Right lobe of liver (tissue), 6 donors: ENCODE measurements at places on chromosomes 7 and 10. TPM values are rescaled to one million over a fixed set of nuclear protein-coding genes. Genes with fewer than 3 reads are reported as not detected.

Gene CAMK2B
- total RNA-seq: 5.1 TPM

Gene VPS37D
- 2.9 TPM for total RNA-seq

Gene LIPF
- not detected for total RNA-seq

Gene PI4K2A
- 7.8 TPM for total RNA-seq

Gene MKLN1
- 39.0 TPM for total RNA-seq

Gene FANK1
- total RNA-seq: not detected

Gene OR2A1
- total RNA-seq: 0.09 TPM

Gene C10orf120
- total RNA-seq: not detected

Gene GDF2
- total RNA-seq: 15.9 TPM

Gene PRXL2A
- total RNA-seq: 44.2 TPM

Gene ICA1
- total RNA-seq: 10.7 TPM

Gene SFTPA1
- total RNA-seq: not detected

Gene SEMA3E
- 0.31 TPM for total RNA-seq

Gene CRPPA
- total RNA-seq: 3.3 TPM

Gene FAM25C
- total RNA-seq: not detected

Gene DYNC1I1
- 0.74 TPM for total RNA-seq

Gene NUTM2E
- total RNA-seq: 0.16 TPM

Gene GNAT3
- not detected for total RNA-seq

Gene GPC2
- total RNA-seq: not detected
